NCI-H2029 treated with DMSO at 0.1 percent for 48 hours (cell line): ENCODE measurements at places on chromosomes 5 and 9.

GRCh38 chr5:65418661-65419060 is 63.1 kb downstream of the ADAMTS6 start:
- DNase-seq: no peak

DNA sequence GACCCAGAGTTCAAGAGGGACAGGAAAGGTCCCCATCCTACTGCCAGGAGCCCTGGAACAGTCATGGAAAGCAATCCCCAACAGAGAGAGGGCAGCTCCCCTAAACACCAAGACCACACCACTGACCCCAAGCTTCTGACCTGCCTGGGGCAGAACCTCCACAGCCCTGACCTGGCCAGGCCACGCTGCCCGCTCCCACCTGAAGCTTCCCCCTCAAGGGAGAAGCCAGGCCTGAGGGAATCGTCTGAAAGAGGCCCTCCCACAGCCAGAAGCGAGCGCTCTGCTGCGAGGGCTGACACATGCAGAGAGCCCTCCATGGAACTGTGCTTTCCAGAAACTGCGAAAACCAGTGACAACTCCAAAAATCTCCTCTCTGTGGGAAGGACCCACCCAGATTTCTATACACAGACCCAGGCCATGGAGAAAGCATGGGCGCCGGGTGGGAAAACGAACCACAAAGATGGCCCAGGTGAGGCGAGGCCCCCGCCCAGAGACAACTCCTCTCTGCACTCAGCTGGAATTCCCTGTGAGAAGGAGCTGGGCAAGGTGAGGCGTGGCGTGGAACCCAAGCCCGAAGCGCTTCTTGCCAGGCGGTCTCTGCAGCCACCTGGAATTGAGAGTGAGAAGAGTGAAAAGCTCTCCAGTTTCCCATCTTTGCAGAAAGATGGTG is 31.6 kb downstream of the CD180 start:
- DNase-seq: no peak

GRCh38 chr9:2389404-2389803 is 232.2 kb upstream of the VLDLR start:
- DNase-seq: no peak

DNA sequence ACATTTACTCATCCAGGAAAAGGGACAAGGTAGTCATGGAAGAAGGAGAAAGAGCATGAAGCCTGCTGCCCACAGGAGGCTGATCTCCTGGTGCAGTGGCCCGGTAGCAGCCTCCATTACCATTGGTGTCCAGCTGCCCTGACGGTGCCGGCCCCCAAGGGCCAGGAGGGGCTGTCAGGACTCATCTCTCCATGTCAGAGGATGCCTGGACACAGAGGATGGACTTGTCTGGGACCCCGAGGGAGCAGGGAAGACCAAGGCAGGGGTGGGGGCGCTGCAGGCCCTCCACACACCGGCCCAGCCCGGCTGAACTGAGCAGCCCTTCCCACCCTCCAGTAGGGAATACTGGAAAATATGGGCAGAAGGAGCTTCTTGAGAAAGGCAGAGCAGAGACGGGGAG is 52.2 kb downstream of the IRX2 start:
- DNase-seq: no peak

DNA sequence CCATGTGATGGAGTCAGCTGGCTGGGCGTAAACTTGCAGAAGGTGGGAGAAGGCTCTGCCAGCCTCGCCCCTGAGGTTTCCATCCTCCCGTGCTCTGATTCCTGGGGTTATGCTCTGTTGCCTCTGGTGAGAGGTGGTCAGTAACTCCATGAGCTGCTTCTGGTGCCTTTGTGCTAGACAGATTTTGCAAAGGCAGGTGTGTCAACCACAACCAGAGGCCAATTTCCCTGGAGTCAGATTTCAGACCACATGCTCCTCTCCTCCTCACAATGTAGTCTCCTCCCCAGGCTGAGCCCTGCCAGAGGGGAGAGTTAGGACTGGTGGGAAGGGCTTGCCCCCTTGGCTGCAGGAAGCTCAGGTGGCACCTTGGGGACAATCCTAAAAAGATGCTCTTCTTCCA is 38.8 kb upstream of the TENT4A start:
- peak; percentile 2 for DNase-seq

DNA sequence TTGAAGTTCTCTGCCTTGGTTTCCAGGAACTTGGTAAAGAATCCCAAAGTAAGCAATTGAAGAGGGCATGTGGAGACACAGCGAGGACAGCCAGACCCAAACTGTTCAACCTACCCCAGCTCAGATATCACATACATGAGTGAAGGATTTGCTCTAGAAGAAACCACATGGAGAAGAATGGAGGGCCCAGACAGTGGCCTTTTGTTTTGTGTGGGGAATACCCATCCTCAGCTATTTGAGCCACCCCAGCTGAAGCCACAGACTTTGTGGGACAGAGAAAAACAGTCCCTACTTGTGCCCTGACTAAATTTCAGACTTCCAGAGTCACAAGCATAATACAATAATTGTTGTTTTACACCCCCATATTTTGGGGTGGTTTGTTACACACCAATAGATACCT is 387.1 kb downstream of the ZSWIM6 start:
- no peak for DNase-seq

GRCh38 chr9:136296434-136297015 is 7.4 kb downstream of the CCDC187 start:
- no peak for DNase-seq

GRCh38 chr9:89532478-89532877 is 34.6 kb upstream of the SEMA4D start:
- DNase-seq: no peak

- DNase-seq: no peak
These were observed 521.9 kb downstream of the BNC2 start for GRCh38 chr9:16348531-16348930.

- no peak for DNase-seq
These were observed 456.0 kb downstream of the RAB3C start for GRCh38 chr5:59038798-59039295.

DNA sequence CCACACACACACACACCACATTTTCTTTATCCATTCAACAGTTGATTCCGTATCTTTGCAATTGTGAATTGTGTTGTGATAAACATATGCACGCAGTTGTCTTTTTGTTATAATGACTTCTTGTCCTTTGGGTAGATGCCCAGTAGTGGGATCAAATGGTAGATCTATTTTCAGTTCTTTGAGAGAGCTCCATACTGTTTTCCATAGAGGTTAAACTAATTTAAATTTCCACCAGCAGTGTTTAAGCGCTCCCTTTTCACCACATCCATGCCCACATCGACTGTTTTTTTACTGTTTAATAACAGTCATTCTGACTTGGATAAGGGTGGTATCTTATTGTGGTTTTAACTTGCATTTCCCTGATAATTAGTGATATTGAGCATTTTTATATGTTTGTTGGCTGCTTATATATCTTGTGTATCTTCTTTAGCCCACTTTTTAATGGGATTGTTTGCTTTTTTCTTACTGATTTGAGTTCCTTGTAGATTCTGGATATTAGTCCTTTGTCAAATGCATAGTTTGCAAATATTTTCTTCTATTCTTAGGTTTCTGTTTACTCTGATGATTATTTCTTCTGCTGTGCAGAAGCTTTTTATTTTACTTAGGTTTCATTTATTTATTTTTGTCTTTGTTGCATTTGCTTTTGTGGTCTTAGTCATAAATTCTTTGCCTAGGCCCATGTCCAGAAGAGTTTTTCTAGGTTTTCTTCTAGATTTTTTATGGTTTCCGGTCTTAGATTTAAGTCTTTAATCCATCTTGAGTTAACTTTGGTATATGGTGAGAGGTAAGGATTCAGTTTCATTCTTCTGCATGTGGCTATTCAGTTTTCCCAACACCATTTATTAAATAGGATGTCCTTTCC is 82.4 kb downstream of the SH3RF2 start:
- no peak for DNase-seq

DNA sequence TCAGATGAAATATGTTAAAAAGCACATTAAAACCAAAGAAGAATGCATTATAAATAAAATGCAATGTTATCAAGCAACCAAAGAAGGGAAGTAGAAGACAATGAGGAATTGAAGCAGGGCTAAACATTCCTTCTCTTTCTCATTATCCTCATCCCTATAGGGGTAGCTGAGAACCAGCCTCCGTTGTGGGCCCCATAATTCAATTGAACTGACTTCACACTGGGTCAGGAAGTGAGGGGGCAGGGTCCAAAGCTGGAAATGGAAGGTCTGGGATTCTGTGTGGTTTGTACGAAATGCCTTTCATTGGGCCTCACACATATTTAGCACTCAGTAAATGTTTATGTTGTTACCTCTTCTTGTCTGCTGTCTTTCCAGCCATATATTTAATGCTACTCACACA is 220.4 kb upstream of the CD180 start:
- no peak for DNase-seq

GRCh38 chr9:19728101-19728500 is 60.7 kb downstream of the SLC24A2 start:
- no peak for DNase-seq

GRCh38 chr5:132110930-132111329 is 37.3 kb downstream of the CSF2 start:
- DNase-seq: no peak

DNA sequence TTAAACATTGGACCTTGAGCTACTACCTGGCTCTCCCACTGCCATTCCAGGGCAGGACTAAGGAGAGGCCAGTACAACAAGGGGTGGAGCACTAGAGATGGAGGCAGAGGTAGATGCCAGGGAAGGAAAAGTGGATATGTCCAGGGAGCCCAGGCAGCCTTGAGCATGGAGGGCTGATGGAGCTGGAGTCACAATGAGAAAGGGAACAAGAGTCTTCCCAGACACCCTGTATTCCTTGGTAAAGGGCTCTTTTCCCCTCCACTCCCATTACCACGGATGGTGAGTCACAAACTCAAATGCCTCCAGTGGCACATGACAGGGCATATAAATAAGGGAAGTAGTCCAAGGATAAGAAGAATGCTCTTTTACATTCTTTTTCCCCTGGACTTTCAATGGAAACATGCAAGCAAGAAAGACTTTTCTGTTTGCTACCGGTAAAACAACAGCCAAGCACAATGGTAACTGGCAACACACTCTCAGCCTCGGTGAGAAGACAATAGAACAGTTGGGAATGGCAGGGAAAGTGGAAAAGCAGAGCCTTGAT is 16.7 kb downstream of the ERAP1 start:
- DNase-seq: no peak

DNA sequence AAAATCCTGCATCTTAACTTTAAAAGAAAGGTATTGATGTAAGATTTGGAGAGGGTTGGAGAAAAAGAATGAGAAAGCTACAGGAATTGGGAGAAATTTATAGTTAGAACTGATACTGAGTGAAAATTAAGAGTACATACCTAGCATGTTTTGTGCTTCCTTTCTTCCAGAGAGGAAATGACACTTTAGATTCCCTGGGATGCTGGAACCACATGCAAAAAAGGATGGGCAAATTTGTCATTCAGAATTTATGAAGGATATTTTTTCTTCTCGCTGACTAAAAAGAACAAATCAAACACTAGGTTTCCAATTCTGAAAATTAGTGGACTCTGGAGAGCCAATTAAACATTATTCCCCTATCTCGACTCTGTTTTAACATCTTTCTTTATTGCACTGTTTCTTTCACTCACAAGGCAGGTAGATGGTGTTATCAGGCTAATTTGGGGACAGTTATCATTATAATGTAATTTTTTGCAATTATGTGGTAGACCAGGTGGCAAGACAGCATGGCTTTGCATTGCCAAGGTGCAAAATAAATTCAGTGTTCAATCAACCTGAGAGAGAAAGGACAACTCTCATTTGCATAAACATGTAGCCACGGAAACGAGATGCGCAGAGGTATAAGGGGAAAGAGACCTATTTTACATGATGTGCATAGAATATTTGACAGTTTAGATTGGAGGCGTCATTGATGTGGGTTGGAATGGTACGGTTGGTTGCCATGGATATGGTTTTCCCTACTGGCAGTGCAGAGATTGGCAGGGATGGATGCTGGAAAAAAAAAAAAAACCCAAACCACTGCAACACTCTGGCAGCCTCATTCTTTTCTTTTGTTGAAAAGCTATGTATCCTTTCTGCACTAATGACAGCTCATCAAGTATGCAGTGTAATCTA is 320.4 kb upstream of the CCNH start:
- no peak for DNase-seq

- no peak for DNase-seq
These were observed 48.0 kb downstream of the TARS1 start for GRCh38 chr5:33488558-33489355.

GRCh38 chr5:77876316-77876715 is 100.2 kb upstream of the TBCA start:
- DNase-seq: no peak

- DNase-seq: no peak
These were observed 83.3 kb upstream of the ZBTB43 start for GRCh38 chr9:126721564-126721981.

GRCh38 chr9:17761984-17762676 is 183.3 kb downstream of the SH3GL2 start:
- DNase-seq: no peak

GRCh38 chr5:151126199-151126645 is 31.4 kb downstream of the ANXA6 start:
- DNase-seq: peak; percentile 21

- DNase-seq: no peak
These were observed 149.8 kb upstream of the SLC28A3 start for GRCh38 chr9:84490206-84490841.

DNA sequence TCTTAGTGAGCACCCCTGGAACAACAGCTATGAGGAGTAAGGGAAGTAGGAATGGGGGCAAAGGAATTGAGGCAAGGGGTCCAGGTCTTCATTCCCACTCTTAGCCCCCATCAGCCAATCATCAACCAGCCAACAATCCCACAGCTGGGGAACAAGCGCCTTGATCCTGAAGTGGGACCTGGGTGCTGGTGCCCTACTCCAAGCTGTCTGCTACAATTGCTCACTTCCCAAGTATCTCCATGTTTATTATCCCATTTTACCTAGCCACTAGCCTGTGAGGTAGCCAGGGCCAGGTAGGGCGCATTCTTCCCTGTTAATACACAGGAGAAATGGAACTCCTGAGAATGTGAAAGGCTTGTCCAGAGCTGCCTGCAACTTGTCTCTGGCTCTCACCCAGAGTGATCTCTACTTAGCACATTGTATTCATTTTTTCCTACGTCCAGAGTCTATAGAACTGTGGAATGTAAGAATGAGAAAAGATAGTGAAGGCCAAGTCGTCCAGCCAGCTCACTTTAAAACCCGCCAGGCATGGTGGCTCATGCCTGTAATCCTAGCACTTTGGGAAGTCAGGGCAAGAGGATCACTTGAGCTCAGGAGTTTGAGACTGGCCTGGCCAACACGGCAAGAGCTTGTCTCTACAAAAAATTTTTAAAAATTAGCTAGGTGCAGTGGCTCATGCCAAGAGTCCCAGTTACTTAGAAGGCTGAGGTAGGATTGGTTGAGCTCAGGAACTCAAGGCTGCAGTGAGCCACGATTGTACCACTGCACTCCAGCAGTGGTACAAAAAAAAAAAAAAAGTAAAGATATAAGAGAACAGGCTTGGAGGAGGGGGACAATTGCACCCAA is 6.2 kb upstream of the DNAJC18 start:
- DNase-seq: no peak

DNA sequence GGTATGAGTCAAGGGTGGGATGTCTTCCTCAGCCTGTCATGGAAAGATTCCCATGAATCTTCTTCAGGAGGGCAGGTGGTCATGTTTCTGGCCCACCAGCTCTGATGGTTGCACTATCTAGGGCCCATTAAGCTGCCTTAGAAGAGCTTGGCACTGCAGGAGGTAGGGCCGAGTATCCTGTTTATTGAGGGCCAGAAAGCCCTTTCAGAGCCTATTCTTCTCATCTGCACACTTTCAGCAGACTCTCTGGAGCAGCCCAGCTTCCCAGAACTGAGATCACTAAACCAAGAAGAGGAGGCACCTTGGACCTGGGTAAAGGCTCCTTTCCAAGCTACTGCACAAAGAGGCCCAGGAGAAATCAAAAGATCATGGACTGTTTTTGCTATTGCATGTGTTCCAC is 146.5 kb downstream of the MTX3 start:
- no peak for DNase-seq
